ENCODE measurements at places on chromosomes 2 and 18.

DNA sequence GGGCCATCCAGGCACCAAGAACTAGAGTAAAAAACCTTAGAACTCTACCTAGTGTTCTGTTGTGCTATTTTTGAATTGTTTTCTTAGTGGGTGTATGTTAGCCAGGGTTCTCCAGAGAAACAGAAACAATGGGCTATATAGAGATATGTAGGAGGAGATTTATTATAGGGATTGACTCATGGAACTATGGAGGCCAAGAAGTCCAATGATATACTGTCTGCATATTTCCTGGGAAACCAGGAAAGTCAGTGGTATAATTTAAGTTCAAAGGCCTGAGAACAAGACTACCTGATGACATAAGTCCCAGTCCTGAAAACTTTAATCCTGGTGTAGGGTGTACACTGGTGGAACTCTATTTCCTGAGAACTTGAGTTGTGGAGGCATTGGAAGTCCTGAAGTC, 108.7 kb upstream of the ACVR1 start:
- no peak for DNase-seq

DNA sequence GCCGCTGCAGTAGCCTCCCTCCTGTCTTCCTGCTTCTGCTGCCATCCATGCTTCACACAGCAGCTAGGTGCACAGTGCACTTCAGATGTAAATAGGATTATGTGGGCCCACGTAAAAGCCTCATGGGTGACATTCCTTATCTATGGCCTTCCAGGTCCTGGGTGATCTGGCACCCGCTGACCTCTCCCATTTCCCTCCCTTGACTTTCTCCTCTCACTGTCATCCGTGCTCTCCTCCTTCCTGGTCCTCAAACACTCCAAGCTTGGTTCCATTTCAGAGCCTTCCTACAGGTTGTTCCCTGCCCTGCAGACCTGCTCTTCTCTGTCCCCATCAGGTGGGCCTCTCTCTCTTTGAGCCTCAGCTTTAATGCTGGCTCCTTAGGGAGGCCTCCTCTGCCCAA, 4.0 kb upstream of the SMYD5 start:
- no peak for DNase-seq

DNA sequence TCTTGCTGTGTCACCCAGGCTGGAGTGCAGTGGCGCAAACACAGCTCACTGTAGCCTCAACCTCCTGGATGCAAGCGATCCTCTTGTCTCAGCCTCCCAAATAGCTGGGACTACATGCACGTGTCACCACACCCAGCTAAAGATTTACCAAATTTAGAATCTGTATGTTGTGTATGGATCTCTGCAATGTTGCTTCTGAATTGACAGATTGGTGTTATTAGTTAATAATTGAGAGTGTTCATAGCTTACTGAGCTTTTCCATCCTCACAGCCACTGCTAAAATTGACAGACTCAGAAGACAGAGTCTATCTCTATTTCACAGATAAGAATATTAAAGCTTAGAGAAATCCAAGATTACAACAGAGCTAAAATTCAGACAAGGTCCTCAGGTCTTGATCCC, 4.3 kb upstream of the NBAS start:
- DNase-seq, result no peak

DNA sequence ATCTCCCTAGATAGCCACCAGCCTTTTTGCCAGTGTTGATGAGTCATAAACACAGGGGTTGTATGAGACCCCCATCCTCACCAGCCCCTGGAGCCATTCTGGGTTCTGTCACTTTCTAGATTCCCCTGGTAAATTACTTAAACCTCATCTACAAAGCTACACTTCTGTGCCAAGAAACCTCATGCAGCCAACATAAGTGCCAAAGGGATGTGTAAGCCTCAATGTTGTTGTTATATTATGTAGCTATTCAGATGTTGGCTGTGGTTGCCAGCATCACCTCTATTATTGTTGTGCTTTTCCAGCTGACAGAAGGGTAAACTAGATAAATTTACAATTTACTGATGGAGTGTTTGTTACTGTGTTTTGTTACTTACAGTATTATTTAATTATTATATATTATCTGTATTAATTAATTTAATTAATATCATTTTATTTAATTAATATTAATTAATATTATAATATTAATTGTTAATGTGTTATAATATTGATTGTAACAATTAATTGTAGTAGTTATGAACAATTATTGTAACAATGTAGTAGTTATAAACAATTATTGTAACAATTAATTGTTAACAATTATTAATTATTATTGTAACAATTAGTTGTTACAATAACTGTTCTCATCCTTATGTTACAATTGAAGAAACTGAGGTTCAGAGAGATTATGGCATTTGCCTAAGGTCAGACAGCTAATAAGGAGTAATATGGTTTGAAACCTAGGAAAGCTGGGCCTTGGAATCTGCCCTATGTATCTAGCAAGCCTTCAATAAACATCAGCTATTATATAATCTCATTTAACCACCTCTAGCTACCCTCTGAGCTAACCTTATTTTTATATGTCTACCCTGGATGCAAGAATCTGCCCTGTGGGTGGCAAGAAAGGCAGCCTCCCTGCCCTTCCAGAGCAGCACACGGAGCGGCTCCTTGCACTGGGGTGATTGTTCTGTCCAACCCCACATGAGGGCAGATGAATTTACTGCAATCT, 36.1 kb downstream of the PSTPIP2 start:
- DNase-seq, result no peak

DNA sequence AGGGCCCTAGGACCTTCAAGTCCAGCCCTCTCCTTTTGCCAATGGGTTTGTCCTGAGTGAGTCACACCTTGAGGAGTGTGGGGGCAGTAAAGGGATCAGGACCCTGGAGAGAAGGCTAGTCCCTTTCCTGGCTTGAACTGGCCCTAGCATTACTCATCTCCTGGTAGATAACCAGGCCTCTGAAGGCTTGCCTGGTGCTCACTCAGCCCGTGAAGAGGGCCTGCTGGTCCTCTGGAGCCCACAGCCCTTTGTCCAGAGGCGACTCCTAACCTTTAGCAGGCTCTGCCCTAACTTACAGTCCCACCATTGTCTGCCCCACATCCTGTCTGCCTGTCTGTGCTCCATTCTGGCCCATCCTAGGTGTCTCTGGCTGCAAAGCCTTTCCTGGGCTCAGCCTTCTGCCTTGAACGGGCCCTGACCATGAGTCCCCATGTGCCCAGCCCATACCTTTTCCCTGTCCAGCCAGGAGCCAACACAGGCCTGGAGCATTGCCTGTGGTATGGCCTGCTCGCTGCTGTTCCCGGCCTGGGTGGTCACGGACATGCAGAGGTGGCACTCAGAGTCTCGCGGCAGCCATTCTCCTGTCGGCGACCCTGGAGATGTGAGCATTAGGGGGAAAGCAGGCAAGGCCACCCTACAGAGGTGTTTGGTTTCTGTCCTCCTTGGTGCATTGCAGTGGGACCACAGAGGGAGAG, 5.0 kb downstream of the SFTPB start:
- peak; percentile 39 for DNase-seq

GRCh38 chr2:105868060-105868459, 123.3 kb downstream of the NCK2 start:
- no peak for DNase-seq

DNA sequence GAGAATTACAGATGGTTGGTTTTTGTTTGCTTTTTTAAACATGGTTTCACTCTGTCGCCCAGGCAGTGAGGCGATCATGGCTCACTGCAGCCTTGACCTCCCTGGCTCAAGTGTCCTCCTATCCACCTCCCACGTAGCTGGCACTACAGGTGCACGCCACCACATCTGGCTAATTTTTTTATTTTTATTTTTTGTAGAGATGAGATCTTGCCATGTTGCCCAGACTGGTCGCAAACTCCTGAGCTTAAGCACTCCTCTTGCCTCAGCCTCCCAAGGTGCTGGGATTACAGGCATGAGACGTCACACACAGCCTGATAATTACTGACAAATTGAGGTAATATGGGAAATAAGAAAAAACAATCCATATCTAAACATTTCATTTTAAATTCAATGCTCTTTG, 110.5 kb upstream of the ZSWIM2 start:
- no peak for DNase-seq

GRCh38 chr2:72973566-72974435, 56.5 kb downstream of the EMX1 start:
- DNase-seq, result peak; percentile 66

- DNase-seq, result no peak
Observed at GRCh38 chr2:237500681-237501424, 13.8 kb downstream of the MLPH start.

GRCh38 chr2:112519506-112519905, 22.8 kb upstream of the POLR1B start:
- DNase-seq, result no peak

- DNase-seq, result no peak
Observed at GRCh38 chr2:139916822-139917221, 1136.6 kb upstream of the NXPH2 start.

- no peak for DNase-seq
Observed at GRCh38 chr2:62663920-62664795, 41.4 kb upstream of the EHBP1 start.

DNA sequence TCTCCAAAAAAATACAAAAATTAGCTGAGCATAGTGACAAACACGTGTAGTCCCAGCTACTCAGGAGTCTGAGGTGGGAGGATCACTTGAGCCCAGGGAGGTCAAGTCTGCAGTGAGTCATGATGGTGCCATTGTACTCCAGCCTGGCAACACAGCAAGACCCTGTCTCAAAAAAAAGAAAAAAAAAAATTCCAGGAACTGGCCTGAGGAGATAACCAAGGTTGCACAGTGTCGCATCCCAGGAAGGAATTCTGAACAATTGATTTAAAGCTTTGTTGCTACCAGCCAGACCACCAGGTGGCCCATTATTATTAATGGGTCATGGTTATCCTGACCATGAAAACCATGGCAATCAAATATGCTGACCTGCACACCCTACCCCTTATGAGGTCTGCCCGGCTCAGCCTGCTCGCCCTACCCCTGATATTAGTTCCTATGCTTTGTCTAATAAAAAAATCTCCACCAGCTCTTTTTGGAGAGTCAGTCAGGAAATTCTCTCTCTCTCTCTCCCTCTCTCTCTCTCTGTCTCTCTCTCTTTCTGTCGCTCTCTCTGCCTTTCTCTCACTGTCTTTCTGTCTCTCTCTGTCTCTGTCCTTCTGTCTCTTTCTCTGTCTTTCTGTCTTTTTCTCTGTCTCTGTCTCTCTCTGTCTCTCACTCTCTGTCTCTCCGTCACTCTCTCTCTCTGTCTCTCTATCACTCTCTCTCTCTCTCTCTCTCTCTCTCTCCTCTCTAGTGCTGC, 73.7 kb downstream of the NCAPH start:
- no peak for DNase-seq

GRCh38 chr18:34650121-34650545, 60.0 kb upstream of the DTNA start:
- DNase-seq, result no peak

GRCh38 chr2:203451011-203451410, 84.1 kb downstream of the RAPH1 start:
- DNase-seq, result no peak

GRCh38 chr2:112541315-112542122, 746 bp upstream of the POLR1B start:
- no peak for DNase-seq

DNA sequence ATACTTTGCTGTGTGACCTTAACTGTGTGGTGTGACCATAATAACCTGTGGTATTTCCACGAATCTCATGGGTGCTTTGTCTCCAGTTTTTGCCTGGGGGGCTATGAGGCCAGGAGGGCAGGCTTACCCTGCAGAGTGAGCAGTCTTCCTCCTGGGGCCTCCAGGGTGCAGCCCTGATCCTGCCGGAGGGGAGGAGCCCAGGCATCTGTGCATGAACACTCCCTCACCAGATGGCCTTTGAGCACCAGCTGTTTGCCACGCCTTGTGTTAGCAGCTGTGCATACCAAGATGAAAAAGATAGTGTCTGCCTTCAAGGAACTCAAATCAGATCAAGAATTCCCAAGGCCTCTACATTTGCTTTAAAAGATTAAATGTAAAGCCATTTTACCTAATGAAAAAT, 75.0 kb upstream of the RBM44 start:
- no peak for DNase-seq

DNA sequence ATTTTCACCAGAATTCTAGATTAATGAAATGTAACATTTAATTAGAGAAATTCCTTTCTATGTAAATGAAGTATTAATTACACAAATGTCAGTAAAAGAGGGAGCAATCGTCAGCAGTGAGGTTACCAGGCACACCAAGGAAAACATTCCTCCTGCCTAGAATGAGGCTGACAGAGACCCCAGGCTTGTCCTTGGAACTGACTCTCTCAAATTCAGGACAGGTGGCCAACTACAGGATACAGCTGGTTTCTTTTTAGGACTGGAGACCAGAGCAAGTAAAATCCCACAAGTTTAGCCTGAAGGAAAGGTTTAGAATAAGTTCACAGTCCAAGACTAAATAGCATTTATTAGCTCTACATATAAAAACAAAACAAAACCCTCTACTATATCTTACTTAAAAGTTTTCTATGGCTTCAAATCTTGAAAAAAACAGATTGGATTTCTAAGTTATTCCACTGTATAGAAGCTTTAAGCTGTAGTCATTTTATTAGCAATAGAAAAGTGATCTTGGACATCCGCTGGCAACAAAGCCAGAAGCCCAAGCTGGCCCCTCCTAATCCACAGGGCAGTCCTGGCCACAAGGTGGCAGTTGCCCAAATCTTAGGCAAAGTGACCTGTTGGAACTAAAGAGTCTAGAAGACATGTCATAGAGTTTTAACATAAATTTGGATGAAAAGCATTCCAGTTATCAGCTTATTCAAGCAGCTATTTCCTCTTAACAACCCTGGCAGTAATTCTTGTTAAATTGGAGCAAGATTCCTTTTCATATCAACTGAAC, 81.0 kb downstream of the SP3 start:
- no peak for DNase-seq

DNA sequence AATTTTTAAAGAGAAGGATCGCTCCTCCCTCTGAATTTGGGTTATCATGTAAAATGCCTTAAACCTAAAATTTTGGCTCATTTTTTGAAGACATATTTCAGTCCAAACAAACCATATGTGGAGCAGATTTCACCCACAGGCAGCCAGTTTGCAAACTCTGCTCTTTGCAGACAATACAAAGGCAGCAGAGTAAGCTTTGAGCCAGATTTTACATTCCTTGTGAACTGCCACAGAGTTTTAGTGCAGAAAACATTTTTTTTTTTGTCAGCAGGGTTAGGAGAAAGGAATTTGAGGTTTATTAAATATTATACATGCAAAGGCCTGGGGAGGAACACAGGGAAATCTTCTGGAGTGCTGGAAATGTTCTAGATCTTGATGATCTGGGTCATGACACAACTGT, 171.9 kb upstream of the FN1 start:
- no peak for DNase-seq

- no peak for DNase-seq
Observed at GRCh38 chr18:36158266-36158867, 28.7 kb downstream of the ELP2 start.

DNA sequence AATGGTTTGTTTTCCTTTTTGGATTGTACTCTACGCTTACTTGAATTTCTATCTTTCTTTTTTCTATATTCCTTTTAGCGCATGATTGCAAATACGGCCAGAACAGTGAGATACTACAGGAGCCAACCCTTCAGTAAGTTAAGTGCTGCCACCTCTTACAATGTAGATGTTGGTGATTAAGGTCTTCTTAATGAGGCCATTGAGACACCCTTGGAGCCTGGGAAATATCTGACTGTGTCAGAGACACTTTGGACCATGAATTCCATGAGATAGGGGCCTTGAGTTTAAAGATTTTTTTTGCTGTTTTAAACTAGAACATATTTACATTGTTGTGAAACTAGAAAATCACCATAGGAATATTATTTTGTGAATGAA, 27.1 kb upstream of the MAP3K20 start:
- no peak for DNase-seq

Data from frontal cortex (tissue), 4 donors.